ENCODE measurements at places on chromosomes 3 and 15.

GRCh38 chr3:178451799-178452198 is 84.4 kb upstream of the KCNMB2 start:
- no peak for DNase-seq

DNA sequence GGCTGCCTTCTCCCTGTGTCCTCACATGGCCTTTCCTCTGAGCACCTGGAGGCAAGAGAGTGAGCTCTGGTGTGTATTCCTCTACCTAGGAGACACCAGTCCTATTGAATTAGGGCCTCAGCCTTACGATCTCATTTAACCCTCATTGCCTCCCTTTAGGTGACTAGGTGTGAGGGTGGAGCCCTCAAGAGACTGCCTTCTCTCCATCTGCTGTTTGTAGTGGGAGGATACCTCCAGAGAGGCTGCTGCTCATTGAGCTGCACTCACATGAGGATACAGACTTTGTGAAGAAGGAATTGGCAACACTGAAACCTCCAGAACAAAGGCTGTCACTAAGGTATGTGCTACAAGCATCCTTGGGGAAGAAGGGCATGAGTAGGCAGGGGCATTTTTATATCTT is at the start of gene CCR8:
Gene CCR8 (plus strand): TSS at position 217 of the 400 bp plus-strand sequence. CDS start 2,623 bp downstream, outside the sequence.
- no peak for DNase-seq

DNA sequence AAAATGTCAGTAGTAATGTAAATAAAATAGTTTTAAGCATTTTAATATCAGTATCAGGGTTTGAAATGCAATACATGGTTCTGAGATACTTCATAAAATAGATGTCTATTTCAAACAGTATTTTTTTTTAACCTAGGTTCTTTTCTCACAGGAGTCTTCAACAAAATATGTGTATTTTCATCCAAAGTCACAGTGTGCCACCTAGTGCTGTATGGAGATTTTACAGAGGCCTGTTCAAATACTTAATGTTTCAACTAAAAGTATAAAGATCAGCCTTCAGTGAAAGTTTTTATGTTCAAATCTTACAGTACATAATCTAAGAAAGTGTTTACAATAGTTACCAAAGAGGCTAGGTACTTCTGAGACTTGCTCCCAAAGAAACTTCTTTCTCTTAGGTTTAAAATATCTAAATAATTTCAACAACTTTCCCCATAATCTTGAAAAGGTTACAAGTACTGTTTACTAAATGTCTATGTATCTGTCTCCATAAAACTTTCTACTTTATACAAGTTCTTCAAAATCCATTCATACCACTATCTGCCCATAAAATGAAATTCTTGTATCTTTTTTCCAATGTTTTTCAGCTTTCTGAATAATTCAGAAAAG is 38.3 kb downstream of the SCAPER start:
- DNase-seq: no peak

DNA sequence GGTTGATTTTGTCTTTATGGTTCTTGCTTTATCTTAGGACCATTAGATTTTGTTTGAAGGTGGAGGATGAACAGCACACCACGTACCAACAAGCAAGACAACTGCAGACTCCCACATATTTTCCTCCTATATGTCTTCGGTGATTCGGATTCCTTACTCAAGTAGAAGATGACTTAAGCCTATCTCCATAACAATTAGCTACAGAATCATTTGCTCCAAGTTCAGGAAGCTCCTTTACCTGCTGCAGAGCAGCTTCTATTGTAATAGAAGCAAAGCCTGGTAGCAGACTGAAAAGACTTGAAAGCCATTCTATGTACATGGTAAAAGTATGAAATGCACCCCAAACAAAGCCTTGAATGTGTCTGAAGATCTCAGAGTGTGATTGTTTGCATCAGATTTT is 229.0 kb downstream of the SOX2 start:
- no peak for DNase-seq

- no peak for DNase-seq
Observed at GRCh38 chr3:122350814-122351418, 25.9 kb downstream of the CSTA start.

Data from NCI-H526 treated with DMSO at 0.1 percent for 48 hours (cell line).